ENCODE measurements at places on chromosomes 5 and 9. TPM values are rescaled to one million over a fixed set of nuclear protein-coding genes. Genes with fewer than 3 reads are reported as not detected.

FAM169A gene
- 22.3 TPM for total RNA-seq

C6 gene
- total RNA-seq: not detected

MELK gene
- total RNA-seq: 45.8 TPM

GABRB2 gene
- not detected for total RNA-seq

WASHC1 gene
- 3.4 TPM for total RNA-seq

NUTM2F gene
- not detected for total RNA-seq

TXNDC8 gene
- total RNA-seq: not detected
